Right atrium auricular region (tissue), 2 donors: ENCODE measurements at places on chromosomes 5 and 9. TPM values are rescaled to one million over a fixed set of nuclear protein-coding genes. Genes with fewer than 3 reads are reported as not detected.

DNA sequence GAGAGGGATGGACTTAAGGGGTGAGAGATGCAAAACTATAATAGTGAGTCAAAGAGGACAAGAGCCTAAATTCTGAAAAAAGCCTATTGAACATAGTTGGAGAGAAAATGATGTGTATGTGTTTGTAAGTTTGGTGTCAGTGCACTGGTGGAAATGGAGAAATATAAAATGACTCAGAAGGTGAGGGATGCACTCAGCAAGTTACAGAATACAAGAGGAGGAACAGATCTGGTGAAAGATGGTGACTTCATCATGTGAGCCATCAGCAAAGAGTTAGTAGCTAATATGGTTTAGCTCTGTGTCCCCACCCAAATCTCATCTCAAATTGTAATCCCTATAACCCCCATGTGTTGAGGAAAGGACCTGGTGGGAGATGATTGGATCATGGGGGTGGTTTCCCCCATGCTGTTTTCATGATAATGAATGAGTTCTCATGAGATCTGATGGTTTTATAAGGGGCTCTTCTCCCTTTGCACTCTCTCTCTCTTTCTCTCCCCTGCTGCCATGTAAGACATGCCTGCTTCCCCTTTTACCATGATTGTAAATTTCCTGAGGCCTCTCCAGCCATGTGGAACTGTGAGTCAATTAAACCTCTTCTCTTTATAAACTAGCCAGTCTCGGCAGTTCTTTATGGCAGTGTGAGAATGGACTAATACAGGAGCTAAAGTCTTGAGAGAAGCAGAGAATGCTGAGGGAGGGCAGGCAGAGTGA is 30.4 kb upstream of the FYB1 start:
- no peaks in the 10 kb centered on the region for H3K4me1 ChIP-seq
- DNase-seq: no peak
- no peak overlapping the region for H3K4me3 ChIP-seq
- H3K36me3 ChIP-seq: no peaks in the 10 kb centered on the region
- H3K27ac ChIP-seq: no peak overlapping the region

Gene NR2F1-AS1
- total RNA-seq: 7.1 TPM

- no peaks in the 10 kb centered on the region for H3K27me3 ChIP-seq
- H3K36me3 ChIP-seq: no peaks in the 10 kb centered on the region
- no peak for DNase-seq
- no peak overlapping the region for H3K4me3 ChIP-seq
- no peak overlapping the region for H3K27ac ChIP-seq
These were observed 1058.7 kb upstream of the WWC1 start for GRCh38 chr5:167232675-167233311.

Gene TSLP
- total RNA-seq: 2.3 TPM

Gene SERF1A
- 9.5 TPM for total RNA-seq
